Spinal cord (tissue), 10 donors: ENCODE measurements at places on chromosomes 12 and 14.

DNA sequence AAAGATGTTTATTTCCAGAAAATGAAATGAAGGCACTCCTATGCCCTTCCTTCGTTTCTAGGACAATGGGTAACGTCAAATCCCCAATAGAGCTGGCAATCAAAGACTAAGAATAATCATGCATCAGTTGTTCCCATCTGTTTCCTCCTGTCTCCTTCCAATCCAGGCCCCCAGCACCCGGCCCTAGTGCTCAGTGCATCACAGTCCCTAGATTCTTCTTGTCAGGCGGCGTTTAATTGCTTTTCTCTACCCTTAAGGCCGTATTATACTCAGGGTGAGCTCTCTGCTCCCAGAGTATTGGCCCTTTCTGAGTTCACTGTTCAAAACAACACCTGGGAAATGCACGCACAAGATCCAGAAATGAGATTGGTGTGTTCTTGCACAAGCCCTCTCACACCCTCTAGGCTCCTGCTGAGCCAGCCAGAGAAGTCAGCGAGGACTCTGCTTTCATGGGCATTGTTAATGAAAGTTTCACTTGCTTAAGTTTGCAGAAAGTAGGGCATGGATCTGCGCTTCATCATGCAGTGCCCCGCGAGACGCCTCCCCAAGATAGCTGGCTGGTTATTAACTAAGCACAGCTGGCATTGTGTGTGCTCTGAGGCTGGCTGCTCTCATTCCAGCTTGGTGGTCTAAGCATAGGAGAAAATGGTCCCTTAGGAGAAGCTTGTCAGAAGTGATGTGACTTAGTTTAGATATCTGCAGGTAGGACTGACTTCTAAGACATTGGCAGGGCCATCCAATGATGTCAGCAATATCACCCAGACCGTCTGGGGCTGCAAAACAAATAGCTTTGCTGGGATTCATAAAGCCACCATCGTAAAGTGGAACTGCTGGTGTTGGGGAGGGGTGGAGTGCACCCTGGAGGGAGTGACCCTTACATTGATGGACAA lies 28.7 kb downstream of the CRACR2A start:
- peak; percentile 70 for DNase-seq

DNA sequence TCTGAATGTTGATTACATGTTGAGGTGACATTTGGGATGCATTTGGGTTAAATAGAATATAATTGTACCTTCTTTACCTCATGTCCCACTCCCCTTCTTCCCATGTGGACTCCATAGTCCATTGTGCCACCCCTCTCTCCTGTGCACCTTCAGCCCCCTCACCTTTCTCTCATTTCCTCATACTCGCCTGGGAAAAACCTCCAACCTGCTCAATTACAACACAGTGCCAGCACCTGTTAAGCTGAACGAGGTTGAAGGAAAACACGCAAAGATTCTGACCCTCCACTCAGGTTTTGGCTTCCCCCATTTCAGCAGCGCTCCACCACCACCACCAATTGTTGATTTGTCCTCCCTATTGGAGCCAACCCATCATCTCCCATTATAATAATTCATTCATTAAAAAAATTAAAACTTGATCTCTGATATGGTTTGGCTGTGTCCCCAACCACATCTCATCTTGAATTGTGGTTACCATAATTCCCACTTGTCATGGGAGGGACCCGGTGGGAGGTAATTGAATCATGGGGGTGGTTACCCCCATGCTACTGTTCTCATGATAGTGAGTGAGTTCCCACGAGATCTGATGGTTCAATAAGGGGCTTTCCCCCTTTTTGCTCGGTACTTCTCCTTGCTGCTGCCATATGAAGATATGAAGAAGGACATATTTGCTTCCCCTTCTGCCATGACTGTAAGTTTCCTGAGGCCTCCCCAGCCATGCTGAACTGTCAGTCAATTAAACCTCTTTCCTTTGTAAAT lies 33.7 kb upstream of the PPP2R5C start:
- no peak for DNase-seq

GRCh38 chr12:12683725-12684124 lies 12.3 kb downstream of the GPR19 start:
- no peak for DNase-seq

- no peak for DNase-seq
These were observed 52.7 kb downstream of the FAM222A start for GRCh38 chr12:109766251-109766778.

DNA sequence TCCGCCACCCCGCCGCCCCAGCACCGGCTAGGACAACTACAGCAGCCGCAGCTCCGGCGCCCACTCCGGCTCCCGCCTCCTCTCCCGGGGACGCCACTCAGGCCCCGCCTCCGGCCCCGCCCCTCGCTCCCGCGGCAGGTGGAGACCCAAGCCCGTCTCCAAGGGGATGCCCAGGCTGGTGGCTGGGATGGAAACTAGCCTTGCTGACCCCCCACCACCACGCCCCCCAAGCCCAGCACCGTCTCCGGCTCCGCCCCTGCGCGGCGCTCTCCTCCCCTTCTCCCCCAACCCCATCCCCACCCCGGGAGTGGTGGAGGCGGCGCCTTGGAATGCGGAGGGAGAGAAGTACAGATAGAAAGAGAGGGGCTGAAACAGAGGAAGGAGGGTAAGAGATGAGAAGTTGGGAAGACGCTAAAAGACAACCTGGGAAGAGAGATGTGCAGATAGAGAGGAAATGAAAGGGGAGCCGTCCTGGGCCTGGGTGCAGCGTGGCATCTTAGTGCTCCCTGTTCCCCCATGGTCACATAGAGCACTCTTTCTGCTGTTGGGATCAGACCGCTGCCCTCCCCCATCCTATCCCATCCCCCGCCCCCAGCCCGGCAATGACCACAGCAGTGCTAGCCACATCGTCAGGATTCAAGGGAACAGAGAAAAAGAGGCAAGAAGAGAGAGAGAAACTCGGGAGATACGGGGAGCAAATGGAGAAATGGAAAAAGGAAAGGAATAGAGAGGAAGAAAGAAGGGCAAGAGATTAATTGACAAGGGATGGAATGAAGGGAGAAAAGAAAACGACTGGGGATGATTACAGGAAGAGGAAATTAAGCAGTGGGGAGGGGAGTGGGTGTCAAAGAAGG lies at the start of gene ITGA7:
Gene ITGA7 (minus strand): TSS at position 64 of the 854 bp plus-strand sequence. CDS start 222 bp downstream, outside the sequence.
- DNase-seq = peak; percentile 91

GRCh38 chr12:11798856-11799501 lies 149.5 kb downstream of the ETV6 start:
- DNase-seq = no peak

DNA sequence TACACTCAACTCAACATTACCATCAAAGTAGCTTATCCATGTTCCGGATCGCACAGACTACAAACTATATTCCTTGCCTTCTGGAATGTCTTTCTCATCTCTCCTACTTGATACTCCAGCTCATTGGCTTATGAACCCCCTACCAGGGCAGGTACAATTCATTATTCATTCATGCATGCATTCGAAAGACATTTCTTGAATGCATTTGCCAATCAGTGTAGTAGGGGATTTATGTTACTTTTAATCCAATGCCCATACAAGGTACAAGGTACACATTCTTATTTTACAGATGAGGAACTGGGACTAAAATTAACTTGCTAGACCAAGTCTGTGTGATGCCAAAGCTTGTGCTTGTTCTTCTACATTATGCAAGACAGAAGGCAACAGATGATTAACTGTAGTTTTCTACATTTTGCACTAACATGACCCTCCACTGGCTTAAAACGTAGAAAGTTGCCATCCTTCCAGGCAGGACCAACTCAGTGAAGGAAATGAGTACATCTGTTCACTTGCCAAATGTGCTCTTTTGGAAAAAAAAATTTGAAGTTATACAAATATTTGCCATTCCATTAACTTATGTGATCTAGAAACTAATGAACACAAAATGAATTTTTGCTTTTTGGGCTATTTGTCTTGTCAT lies 53.8 kb upstream of the KCNJ8 start:
- no peak for DNase-seq

DNA sequence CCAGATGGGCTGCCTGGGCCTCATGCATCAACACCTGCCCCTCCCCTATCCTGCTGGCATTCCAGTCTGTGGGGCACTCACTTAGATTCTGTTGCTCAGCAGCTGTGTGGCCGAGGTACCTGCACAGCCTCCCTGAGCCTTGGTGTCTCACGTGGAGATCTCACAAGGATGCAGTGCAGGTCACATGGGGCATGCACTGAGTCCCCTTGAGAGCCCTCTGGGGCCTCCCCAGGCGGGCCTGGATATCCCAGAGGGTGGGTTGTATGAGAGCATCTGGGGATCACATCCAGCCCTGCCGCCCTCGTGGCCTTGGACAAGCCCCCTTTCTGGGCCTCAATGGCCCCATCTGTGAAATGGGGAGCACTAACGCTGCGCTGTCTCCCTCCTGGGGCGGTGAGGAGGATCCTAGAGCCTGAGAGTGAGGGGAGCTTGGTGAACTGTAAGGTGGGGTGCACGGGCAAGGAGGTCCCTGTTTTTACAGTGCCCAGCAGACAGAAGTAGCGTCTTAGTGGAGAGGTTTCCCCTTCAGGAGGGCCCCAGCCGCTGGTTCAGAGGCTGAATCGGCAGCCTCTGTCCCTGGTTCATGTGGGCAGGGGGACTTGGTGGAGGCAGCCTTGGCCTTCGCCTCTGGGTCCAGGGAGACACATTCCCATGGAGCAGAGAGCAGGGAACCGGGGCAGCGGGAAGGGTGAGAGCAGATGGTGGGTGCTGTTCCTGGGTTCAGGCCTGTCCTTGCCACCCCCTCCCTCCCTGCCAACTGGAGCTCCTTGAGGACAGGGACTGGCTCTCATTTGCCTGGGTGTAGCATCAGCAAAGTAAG lies 791 bp upstream of the SLC25A47 start:
- DNase-seq = no peak

DNA sequence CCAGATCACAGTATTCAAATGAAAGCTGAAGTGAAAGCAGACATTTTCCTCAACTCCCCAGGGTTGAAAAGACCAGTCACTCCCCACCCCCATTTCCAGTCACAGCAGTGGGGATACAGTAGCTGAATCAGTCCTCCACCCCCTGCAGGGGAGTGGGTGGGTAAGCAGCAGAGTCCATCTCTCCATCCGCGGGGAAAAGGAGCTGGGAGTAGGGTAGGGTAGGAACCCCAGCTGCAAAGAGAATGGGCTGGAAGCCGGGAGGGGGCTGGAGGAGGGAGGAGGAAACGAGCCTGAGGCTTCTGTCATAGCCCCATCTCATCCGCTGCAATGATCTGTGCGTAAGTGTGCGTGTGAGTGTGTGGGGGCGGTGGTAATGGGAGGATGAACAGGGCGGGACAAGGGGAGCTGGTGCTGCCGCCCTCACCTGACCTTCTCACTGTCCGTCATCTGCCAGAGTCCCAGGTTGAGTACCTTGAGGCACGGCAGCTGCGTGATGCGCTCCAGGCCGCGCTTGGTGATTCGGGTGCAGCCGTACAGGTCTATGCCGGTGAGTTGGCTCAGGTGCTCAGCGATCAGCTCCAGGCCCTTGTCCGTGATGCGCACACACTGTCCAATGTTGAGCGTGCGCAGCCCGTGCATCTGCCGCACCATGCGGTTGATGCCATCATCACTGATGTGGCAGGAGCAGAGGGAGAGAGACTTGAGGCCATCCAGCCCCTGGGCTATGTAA lies 1.8 kb downstream of the FBXL14 start:
- DNase-seq = no peak

- no peak for DNase-seq
These were observed 11.5 kb downstream of the ZFP36L1 start for GRCh38 chr14:68781161-68782021.

GRCh38 chr12:57069523-57069922 lies 9.1 kb downstream of the NEMP1 start:
- DNase-seq = peak; percentile 92

DNA sequence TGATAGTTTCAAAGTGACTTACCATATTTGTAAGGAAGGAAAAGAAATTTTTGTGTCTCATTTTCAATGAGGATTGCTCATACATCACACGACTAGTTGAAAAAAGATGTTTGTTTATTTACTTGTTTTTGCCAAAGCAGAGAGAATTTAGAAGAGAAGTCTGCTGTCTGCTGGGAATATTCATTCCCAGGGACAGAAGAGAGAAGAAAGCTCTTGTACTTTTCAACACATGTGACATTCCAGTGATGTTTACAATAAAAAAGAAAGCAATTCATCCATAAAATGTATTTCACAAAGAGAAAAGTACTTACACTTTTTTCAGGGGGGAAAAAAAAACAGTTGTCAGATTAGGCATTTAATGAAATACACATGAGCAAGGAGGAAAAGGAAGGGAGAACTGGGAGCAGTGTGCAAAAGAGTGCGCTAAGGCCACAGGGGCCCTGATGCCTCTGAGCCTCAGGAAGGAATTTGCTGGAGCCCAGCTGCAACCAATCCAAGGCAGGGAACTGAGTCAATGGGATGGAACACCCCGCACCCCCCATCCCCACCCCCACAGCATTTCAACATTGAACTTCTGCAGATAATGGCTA lies 115.0 kb downstream of the RPAP3 start:
- no peak for DNase-seq

DNA sequence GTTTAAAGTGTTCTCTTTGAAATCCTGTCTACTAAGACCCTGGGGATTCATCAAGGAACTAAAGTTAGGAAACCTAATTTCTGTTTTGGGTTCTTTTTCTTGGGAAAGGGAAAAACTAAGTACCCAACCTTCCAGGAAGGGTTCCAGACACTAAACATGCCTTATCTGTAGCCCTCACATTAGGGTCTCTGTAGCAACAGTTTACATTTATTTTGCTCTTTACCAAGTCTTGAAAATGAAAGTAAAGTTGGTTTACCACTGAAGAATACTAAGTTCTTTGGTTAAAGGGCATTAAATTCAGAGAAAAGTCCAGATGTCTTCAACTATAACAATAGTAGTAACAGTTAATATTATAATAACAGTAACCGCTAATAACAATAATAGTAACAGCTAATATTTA lies 207.5 kb upstream of the CDKN3 start:
- no peak for DNase-seq

DNA sequence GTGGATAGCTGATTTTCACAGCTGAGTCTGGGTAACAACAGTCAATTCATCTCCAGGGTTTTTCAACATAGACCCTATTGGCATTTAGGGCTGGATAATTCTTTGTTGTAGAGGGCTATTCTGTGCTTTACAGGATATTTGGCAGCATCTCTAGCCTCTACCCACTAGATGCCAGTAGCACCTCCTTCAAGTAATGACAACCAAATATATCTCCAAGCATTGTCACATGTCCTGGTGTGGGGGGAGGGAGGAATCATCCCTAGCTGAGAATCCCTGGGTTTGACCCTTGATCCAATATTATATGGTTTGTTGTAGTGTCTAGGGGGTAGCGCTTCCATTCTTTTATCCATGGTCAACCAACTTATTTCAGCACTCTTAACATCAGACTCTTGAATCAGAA lies 157.2 kb downstream of the ANO4 start:
- no peak for DNase-seq

DNA sequence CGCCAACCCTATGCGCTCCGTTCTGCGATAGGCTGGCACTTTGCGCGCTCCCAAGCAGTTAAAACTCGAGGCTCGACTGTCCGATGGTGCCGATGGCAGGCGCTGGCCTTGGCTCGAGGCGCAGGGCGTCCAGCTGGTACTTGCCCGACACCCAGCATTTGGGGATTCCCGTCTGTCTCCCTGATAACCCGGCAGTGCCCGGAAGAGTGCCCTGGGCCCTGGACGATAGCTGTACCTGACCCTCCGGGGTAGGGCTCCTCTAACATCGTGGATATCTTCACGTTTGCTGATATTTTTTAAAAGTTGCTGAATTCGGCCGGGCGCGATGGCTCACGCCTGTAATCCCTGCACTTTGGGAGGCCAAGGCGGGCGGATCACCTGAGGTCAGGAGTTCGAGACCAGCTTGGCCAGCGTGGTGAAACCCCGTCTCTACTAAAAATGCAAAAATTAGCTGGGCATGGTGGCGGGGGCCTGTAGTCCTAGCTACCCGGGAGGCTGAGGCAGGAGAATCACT lies 908 bp upstream of the WIF1 start:
- no peak for DNase-seq

GRCh38 chr14:89750908-89751392 lies 203.6 kb downstream of the EFCAB11 start:
- no peak for DNase-seq

- no peak for DNase-seq
These were observed 21.5 kb downstream of the SCARB1 start for GRCh38 chr12:124842073-124842749.
